ENCODE measurements at places on chromosomes 6 and 20. TPM values are rescaled to one million over a fixed set of nuclear protein-coding genes. Genes with fewer than 3 reads are reported as not detected.

The CCN6 gene
- not detected for total RNA-seq

DNA sequence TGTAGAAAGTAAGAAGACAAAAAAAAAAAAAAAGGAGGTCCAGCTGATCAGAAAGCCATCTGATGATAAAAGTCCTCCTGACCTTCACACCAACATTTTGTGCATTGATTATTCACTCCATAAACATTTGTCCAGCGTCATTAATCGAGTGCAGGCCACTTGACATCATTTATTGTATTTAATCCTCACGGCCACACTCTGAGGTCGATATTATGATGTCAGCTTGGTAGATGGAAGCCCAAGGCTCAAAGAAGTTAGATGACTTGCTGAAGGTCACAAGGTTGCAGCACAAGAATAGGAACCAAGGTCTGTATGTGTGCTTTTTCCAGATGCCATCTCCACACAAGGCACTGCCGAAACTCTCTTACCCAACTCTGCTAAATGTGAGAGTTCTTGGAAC is 328.4 kb downstream of the KIF16B start:
- DNase-seq = no peak

The FIG4 gene
- 2.3 TPM for total RNA-seq

The CRISP2 gene
- not detected for total RNA-seq

DNA sequence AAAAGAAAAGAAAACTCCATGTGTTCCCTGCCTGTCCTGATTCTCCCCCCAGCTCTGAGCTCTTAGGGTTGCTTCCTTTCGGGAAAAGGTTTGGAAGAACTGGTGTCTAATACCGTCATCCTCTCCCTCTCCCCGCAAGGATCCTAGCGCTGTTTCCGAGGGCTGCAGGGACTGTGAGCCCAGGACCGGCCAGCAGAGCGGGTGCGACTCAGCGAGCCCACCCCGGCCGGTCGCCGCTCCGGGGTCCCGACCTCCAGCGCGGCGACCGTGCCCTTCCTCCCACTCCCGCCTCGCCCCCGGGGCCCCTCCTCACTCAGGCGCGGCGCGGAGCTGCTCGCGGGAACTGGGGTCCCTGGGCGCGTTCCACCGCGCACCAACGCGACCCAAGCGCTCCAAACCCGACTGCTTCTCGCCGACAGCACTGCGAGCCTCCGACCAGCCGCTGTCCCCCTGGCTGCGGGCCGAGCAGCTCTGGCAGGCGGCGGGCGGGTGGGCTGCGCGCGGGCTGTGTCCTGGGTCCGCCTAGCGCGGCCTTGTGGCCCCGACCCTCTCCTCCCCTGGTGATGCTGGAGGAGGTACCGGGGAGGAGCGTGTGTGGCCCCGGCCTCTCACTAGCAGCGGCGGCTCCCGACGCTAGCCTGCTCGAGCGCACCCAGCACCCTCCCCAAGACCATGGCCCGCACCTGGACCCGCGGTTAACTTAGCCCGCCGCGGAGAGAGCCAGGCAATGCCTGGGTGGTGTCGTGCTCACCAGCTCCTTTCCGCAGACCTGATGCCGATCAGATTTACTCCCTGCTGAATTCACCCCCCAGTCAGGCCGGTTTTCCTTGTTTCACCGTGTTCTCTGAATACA is at the start of gene PLA2G7:
PLA2G7 (minus strand) TSS at position 509 of the 853 bp plus-strand sequence. CDS start 12,484 bp downstream, outside the sequence.
- DNase-seq = no peak

The RNF39 gene
- total RNA-seq = not detected

The VGLL2 gene
- not detected for total RNA-seq

The C20orf141 gene
- not detected for total RNA-seq

DNA sequence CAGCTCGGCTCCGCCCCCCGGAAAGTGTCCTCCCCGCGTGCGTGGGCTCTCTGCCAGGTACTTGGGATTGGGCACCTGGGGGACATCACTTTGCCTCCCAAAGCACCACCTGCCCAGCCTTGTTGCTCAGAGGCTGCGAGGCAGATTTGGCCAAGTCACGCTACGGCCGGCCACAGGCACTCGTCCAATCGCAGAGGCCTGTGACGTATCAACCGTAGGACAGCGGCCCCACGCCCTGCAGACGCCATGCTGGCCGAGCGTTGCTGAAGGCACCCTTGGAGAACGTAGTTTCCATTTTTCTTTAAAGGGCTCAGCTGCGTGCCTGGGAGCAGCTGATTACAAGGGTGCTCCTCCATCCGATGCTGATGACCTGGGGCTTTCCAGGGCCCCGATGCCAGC is 3.1 kb downstream of the NTSR1 start:
- no peak for DNase-seq

GRCh38 chr6:157412791-157413190 is 31.8 kb downstream of the ZDHHC14 start:
- no peak for DNase-seq

The NHSL1 gene
- not detected for total RNA-seq

The BMP2 gene
- not detected for total RNA-seq

DNA sequence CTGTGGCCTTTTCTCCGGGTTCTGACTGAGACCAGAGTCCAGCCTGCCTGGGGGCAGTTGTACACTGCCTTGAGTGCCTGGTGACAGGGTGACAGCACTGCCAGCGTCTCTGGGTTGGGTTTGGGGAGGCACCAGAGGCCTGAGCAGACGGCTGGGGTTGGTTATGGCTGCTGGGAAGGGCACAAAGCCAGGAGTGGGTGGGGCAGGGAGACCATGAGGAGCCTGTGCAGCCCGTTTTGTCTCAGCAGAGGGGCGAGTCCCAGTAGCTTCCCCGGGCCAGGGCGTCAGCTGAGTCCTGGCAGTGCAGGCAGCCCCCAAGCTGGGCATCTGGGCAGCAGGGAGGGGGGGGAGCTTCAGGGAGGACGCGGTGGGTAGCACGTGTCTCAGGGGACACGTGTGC is 15.3 kb upstream of the SULF2 start:
- DNase-seq = no peak

The MYL9 gene
- not detected for total RNA-seq

DNA sequence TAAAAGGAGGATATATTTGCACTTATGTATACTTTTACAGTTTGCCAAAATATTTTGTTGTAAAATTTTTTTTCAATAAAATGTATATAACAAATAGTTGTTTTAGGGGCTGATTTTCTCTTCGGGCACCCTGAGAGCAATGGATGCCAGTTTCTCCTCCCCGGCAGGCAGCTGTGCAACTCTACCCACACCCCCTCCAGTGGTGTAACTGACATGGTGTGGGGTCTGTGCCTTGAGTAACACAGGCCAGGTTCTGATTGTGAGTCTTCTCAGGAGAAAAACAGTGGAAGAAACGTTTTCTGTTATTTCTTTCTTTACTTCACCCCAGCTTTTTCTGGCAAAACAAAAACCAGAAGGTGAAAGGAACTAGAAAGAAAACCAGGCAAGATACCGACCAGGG is 6.1 kb downstream of the FOXF2 start:
- no peak for DNase-seq

- DNase-seq = no peak
These were observed 184.4 kb downstream of the PRL start for GRCh38 chr6:22112461-22112860.

The SLC35D3 gene
- not detected for total RNA-seq

The ENPP1 gene
- not detected for total RNA-seq

DNA sequence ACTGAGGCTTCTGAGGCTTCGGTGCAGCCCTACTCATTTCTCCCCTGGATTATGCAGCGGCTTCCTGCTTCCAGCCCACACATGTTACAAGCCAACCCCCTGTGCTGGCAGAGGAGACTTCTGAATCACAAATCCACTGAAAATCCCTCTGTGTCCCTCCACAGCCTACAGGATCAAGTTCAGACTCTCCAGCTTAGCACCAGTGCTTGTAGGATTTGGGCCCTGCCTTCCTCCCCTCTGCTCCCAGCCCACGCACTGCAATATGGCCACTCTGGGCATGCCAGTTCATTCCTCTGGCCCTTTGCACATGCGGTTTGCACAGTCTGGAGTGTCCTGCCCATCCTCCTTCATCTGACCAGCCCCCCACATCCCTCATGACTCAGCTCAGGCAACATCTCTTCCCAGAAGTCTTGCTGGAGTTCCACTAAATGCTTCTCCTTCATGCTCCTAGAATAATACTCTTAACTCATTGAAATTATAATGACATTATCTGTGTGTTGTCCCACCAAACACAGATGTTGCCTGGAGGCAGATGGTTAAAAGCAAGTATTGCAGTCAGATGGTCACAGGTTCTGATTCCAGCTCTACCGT is 15.9 kb upstream of the MDGA1 start:
- no peak for DNase-seq

GRCh38 chr6:38876475-38876874 is 161.4 kb downstream of the DNAH8 start:
- peak; percentile 52 for DNase-seq

DNA sequence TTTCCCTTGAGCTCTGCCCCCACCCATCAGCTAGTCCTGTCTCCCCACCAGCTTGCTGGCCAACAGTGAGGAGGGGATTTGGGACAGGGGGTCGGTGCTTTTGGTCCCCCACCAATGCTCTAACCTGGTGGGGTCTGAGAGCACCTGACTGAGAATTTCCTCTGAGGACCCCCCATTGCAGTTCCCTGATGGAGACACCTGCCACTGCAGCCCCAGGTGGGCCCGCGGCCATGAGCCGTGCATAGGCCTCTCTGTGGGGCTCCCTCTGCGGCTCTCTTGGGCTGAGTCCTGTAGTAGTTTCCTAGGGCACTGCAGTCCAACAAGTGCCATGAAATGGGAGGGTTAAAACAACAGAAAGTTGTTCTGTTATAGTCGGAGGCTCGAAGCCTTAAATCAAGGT is 172.2 kb upstream of the SNX9 start:
- DNase-seq = no peak

GRCh38 chr6:71446470-71446869 is 157.9 kb downstream of the OGFRL1 start:
- DNase-seq = no peak

The LY6G6C gene
- not detected for total RNA-seq

GRCh38 chr6:105800398-105800797 is 285.7 kb upstream of the PRDM1 start:
- DNase-seq = no peak

The RHAG gene
- not detected for total RNA-seq

DNA sequence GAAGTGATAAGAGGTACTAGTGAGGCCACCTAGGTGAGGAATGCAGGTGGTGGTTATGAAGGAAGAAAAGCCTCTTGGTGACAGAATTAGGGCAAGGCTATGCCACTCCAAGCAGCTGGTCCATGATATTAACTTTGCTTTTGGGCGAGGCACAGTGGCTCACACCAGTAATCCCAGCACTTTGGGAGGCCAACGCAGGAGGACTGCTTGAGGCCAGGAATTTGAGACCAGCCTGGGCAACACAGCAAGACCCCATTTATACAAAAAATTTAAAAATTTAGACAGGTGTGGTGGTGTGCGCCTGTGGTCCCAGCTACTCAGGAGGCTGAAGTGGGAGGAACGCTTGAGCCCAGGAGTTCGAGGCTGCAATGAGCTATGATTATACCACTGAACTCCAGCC is 56.1 kb downstream of the SERAC1 start:
- no peak for DNase-seq

- DNase-seq = no peak
These were observed 147.4 kb upstream of the HTR1E start for GRCh38 chr6:86789779-86790411.

GRCh38 chr6:157267654-157268053 is 55.7 kb downstream of the TMEM242 start:
- no peak for DNase-seq

- no peak for DNase-seq
These were observed 74.5 kb downstream of the MACROD2 start for GRCh38 chr20:14069796-14070195.

The LRRN4 gene
- not detected for total RNA-seq

- DNase-seq = no peak
These were observed 49.7 kb upstream of the TSHZ2 start for GRCh38 chr20:52922436-52922835.

DNA sequence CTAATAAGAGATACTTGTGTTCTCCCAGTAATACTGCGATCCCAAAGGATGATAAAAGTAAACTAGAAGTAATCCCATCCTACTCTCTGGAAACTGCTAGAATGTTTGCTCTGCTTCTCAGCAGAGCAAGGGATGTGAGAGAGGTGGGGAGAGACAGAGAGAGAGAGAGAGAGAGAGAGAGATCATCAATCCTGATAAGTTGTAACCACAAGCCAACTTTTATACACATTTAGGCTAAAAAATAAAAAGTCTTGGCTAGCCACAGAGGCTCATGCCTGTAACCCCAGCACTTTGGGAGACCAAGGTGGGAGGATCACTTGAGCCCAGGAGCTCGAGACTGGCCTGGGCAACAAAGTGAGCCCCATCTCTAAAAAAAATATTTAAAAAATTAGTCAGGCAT is 16.0 kb upstream of the TRIM38 start:
- no peak for DNase-seq

- peak; percentile 42 for DNase-seq
These were observed 19.0 kb downstream of the EPB41L1 start for GRCh38 chr20:36173451-36173933.

GRCh38 chr6:88709819-88710246 is 253.6 kb downstream of the RNGTT start:
- DNase-seq = no peak

The CST2 gene
- not detected for total RNA-seq

- DNase-seq = no peak
These were observed 2.7 kb downstream of the CALHM5 start for GRCh38 chr6:116514111-116514510.

The PDE10A gene
- total RNA-seq = not detected

DNA sequence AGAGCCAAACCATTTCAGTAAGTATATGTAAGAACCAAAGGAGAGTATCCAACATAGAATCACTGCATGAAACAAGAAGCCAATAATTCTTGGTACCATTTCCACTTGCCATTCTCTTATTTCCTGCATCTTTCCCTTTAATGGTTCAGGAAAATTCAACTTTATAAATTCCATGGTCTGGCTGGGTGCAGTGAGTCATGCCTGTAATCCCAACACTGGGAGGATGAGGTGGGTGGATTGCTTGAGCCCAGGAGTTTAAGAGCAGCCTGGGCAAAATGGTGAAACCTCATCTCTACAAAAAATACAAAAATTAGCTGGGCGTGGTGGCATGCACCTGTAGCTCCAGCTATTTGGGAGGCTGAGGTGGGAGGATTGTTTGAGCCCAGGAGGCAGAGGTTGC is 21.2 kb downstream of the NHLRC1 start:
- no peak for DNase-seq

DNA sequence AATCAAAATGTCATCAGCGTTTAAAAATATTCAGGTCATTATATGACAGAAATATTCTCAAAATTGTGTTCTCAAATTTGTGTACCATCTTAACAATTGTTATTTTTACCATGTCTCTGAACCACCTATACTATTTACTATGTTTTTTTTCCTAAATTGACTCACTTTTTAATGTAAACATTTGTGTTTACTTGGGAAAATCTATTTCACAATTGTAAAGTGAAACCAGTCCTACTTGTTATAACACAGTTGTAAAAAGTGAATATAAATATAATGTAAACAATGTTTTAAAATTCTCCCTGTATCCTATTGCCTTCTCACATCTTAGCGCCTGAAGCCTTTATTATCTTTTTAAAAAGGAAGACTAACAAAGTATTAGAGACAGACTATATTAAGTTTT is 83.5 kb downstream of the ADGRG6 start:
- no peak for DNase-seq

The PI3 gene
- total RNA-seq = not detected

- DNase-seq = no peak
These were observed 231.3 kb upstream of the MARCKS start for GRCh38 chr6:113625850-113626249.

GRCh38 chr20:56827763-56828162 is 198.7 kb downstream of the TFAP2C start:
- no peak for DNase-seq

The RPS18 gene
- total RNA-seq = 4,154 TPM
